Activated CD4-positive, alpha-beta T cell treated with anti-CD3 and anti-CD28 coated beads, Interleukin-2, Interleukin-6, amounts not matched to agents 100 ng/mL and 50 ng/mL, durations not matched to agents 16 hours and 8 hours (primary cell): ENCODE measurements at places on chromosomes 4 and X.

DNA sequence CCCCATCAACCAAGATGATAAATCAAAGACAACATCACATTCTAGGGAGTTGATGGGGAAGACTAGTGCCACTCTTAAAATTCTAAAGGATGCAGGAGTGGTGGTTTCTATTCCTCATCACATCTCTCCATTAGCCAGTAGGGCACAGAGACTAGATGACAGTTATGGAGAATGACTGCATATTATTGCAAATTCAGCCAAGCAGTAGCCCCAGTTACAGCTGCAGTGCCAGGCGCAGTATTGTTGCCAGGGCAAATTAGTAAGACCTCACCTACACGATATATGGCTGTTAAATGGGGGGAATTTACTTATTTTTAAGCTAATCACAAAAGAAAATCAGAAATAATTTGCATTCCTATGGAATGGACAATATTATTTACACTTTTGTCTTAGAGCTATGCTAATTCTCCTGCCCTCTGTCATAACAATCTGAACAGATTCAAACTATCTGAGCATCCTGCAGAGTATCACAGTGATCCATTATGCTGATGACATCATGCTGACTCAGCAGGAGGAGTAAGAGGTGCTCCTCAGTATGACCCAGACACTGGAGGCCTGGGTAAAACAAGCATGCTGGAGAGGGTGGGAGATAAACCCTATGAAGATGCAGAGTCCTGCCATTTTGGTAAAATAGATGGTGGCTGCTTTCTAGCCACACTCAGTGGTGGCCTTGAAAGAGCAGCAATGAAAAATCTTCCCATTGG lies 24.7 kb downstream of the ETNPPL start:
- no peak for DNase-seq

GRCh38 chr4:73432169-73433000 lies 3.6 kb upstream of the AFP start:
- DNase-seq, result no peak

DNA sequence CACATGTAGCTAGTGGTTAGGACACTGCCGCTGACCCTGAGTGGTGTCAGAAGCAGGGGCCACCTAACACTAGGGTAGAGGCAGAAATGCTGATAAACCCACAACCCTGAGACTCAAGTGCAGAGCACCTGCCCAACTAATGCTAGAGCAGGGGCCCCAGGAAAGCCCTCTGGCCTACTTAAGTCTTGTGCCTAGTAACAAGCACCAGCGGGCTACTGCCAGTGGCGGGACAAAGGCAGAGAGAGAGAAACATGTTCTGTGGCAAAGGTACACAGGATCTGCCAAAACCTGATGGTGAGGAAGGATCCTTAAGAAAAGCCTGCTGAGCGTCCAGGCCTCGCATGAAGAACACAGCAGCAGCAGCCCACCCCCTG lies 172.4 kb downstream of the PRDM5 start:
- DNase-seq, result no peak

DNA sequence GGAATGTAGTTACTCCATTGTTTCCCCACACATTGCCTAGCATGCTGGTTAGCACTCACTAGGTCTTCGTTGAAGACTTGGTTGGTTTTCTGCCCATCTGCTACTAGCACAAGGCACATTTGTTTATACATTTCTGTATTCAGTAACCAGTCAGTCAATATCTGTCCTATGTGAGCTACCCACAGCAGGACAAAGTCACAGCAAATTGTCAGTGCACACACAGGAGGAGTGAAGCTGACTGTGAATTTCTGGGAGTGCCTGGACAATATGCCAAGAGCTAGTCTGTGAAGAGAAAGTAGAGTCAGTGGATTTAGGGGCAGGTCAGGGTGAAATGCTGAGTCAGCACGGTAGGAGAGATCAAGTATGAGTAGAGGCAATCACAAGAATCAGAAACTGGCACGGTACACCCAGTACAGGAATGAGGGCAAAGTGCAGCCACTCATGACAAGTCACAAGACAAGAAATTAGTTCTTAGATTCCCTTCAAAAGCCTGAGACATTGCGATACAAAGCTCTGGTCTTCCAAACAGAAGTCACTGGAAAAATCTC lies 1049.8 kb upstream of the POU3F4 start:
- DNase-seq, result no peak

GRCh38 chrX:23745786-23746185 lies 2.7 kb upstream of the ACOT9 start:
- DNase-seq, result no peak

DNA sequence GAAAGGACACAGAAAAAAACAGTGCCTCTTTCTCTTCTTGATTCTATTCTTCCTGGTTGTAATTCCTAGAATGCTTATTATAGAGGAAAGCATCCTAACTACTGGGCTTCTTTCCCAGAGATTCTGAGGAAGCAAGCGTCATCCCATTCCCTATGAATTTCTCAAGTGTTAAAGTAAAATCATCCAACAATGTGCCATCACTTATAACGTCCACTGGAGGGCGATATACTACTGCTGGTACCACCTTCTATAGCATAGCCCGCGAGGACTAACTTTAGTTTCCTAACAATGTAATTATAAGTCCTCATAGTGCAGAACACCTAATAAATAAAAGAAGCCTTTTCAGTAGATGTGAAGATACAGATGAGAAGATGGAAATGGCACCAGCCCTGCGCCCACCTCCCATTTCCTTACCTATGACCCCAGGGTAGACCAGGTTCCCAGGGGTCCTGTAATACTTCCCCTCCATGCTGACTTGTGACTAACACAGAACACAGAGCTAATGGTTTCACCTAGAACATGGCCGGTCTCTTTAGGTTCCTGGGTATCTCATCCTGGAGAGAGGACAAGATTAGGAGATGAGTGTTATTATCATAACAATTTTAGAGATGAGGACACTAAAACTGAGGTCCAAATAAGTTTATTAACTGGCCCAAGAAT lies 4.2 kb downstream of the CENPVL3 start:
- peak; percentile 29 for DNase-seq

- DNase-seq, result no peak
Observed at GRCh38 chr4:5784960-5785611, 74.1 kb downstream of the EVC start.

GRCh38 chr4:80069108-80069836 lies 3.8 kb downstream of the ANTXR2 start:
- peak; percentile 61 for DNase-seq
